Sigmoid colon (tissue), 7 donors: ENCODE measurements at places on chromosomes 4 and X.

GRCh38 chr4:111014537-111014936 is 391.7 kb upstream of the PITX2 start:
- no peak for DNase-seq

- no peak for DNase-seq
These were observed 16.6 kb downstream of the PGRMC1 start for GRCh38 chrX:119252716-119253115.

GRCh38 chrX:141652286-141652685 is 46.3 kb downstream of the SPANXD start:
- DNase-seq: no peak

DNA sequence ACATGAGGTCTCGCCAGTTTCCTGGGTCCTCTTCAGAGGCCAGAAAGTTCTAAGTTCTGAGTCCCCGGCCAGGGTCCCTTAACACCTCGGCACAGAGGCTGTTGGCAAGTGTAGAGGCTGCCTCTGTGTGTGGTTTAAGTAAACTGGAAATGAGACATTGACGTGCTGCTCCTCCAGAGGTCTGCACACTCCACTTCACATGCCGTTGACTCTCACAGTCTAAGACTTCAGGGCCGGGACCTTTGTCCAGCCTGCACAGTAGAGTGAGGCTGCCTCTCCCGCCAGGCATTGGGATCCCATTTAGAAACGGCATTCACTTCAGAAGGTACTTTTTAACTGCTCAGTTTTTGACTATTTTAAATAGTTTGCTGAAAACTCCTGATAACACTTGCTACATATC is 10.6 kb upstream of the TADA2B start:
- DNase-seq: no peak

DNA sequence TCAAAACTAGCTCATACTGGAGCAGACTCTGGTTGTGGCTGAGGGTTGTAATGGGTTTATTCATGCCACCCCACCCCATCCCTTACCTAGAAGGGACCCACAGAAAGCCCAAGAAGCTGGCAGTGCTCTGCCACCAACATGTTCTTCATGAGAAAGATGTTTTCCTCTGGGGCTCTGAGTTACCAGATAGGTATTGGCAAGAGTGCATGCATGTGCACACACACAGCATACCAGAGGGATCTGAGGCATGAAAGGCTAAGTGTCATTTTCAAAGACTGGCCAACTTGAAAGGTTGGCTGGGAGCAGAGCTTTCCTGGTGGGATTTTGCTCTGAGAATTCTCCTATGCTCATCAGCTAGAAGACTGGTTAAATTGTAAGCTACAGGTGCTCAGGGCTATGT is 65.2 kb downstream of the PHOX2B start:
- no peak for DNase-seq

DNA sequence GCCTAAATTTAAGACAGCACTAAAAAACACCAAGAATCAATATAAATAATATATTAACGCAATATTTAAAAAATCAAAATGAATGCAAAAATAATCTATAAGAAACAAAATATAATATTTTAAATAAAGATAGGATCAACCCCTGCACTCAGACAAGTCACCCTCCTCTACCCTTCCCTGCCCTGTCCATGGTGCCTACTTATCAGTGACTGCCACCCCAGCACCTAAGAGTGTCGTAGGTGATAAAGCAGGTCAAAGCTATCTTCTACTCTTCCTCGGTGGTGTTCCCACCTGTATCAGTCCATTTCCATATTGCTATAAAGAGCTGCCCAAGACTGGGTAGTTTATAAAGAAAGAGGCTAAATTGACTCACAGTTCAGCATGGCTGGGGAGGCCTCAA is 251.9 kb downstream of the STIM2 start:
- DNase-seq: no peak

- no peak for DNase-seq
These were observed 81.9 kb upstream of the HPGD start for GRCh38 chr4:174604198-174604597.

DNA sequence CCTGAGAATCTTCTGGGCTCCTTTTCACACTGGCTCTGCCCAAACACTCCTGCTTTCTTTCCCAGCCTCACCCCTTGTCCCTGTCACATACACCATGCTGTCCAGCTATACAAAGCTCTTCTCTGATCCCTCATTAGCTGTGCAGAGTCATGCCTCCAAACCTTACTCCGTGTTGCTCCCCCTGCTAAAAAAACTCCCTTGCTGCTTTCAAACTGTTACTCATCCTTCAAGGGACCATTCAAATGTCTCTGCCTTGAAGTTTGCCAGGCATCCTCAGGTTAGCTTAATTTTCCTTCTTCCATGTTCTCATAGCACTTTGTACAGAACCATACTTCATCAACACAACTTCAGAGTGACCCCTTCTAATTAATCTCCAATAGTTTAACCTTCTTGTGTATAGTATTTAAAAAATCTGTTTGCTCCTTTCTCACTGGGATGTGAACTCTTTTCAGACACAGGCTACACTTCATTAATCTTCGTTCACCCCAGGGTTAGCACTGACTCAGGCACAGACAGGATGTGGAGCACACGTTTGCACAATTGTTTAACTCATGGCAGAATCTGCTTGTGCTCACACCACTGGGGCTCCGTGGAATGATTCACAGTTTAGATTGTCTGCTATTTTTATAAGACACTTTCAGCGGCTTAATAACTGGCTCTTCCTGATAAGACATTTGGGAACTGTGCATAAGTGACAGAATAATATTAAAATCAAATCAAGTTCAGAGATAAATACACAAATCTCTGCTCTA is 21.4 kb upstream of the SEL1L3 start:
- no peak for DNase-seq

DNA sequence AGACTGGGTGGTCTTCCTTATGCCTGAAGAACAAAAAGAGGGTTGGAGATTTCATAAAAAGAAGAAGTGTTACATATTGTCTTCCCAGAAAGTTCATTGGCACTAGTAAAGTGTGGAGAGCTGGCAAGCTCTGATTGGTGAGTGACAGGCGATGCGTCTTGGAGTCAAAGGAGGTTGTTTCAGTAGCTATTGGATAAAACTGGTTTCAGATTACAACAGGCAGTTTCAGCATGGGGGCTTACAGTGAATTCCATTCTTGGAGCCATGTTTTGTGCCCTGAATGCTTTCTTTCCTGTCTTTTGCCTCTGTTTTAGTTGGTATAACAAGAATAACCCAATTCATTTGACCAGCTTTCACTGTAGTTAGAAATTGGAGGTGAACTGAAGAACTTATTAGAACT is 750.5 kb downstream of the ADGRL3 start:
- DNase-seq: no peak

GRCh38 chrX:111254896-111255693 is 15.2 kb downstream of the CAPN6 start:
- DNase-seq: no peak

DNA sequence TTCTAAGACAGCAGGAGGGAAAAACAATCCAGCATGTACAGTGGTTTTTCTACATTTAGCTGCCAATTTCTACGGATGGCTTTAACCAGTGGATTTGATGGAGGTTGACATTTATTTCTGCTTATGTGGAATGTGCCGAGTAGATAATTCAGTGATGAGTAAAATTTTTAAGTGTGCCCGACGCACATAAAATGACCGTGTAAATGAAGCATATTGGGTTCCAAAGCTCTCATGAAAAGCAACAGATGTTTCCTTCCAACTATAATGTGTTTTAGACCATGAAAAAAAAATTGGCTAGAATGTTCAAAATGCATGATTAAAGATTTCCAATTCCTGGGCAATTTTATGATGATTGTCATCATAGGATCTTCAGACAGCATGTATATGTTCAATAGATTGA is 14.1 kb downstream of the INPP4B start:
- no peak for DNase-seq

DNA sequence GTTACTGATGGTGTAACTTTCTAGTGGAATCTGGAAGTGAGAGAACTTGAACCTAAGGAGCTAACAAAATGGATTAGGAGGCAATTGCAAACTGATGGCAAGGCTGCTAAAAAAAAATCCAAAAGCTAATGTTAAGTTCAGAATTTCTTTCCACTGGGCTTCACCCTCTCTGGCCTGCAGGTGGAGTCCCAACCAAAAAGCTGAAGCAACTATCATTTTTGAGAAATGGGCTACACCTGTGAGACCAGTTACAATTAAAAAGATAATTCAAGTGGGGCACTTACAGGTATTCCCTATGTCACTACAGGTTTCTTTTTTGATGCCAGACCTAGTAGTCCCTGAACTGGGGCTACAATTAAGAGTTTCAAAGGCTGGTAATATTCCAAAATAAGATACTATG is 142.1 kb upstream of the FTHL17 start:
- DNase-seq: no peak

DNA sequence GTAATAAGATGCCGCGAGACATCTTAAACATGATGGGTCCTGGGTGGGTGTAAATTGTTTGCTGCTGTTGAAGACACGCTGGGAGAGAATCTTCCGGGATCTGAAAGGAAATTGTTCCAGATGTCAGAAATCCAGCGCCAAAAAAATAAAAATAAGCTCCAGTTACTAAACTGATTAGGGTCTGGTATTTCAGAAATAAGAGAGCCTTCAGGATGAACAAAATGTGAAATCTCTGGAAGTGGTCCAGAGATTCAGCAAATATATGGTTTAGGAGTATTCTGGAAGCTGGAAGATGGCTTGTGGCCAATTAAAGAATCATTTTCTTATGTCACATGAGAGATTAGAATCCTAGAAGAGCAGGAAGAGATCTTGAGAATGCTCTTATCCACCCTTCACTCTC is 75.8 kb upstream of the NHS start:
- DNase-seq: no peak

GRCh38 chrX:107589243-107589642 is 39.1 kb upstream of the PRPS1 start:
- DNase-seq: no peak

DNA sequence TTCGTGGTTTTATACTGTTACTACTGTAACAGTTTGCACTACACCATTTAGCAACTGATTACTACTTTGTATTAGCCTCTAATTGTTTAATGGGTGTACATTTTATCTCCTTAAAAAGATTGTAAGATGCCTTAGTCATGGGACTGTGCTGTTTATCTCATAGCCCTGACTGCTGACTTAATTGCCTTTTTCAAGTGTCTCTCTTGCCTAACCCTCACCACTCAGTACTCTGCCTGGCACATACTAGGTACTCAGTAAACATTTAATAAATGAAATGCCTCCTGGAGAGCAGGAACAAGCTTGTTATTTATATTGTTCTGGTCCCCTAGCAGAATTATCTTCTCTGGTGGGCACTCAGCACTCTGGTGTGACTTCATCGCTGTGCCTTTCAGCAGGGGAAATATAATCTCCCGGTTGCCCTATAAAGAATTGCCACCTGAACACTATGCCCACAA is 1.7 kb upstream of the STIM2 start:
- DNase-seq: no peak

GRCh38 chr4:176209535-176209934 is 14.2 kb upstream of the SPATA4 start:
- DNase-seq: no peak

GRCh38 chr4:61200916-61201526 is 895 bp downstream of the ADGRL3 start:
- no peak for DNase-seq

DNA sequence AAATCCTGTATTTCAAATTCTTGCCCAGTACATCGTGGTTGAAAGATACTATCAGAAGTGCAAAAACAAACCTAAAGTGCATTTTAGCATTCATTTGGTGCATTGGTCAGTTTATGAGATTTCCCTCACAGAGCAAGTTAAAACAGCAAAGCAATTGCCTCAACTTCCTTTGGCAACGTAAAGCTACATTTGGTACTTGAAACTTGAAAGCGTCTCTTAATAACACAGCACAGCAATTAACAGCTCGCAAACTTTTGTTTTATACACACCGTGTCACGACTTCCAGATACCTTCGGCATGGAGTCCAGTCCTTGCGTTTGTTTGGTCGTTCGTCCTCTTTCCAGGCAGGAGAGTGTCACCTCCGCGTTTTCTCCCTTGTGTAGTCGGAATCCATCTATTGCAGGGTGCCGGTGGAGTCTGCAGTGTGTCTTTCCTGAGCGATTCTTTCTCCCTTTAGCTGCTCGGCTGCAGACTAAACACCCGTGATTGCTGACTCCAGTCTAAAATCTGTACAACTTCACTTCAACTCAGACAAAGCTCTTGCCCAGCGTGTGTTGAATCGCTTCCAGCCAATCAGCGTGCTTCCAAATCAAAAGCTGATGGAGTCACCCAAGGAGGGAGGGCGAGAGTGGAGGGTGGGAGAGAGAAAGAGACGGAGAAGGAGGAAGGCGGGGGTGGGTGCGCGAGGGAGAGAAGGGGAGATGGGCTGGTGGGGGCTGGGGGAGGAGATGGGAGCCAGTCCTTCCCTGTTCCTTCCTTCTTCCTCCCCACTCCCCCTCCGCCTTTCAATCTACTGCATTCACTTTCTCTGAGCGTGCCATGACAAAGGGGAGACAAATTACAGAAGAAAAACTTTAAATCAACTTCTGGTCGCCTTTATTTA is at the start of gene PCDH18:
TSS of gene PCDH18 (minus strand) at position 509 of the 883 bp plus-strand sequence. CDS start at position 103, 406 bp downstream.
- peak; percentile 97 for DNase-seq

DNA sequence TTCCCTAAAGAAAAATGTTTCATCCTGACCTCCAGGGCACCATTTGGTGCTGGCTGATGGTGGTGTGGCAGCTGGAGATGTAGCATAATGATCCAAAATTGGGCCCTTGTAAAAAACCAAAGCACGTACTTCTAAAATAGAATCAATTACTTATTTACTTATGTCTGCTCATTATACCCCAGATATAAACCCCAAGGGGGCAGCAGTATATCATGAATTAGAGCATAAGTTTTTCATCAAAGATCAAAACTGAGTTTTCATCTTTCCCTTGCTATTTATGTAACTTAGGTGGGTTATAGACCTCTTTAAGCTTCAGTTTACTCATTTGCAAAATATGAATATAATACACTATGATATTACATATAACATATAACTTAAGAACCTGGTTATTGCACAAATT is 241.1 kb downstream of the TACR3 start:
- no peak for DNase-seq

- no peak for DNase-seq
These were observed 100.8 kb upstream of the SORBS2 start for GRCh38 chr4:185912779-185913178.

DNA sequence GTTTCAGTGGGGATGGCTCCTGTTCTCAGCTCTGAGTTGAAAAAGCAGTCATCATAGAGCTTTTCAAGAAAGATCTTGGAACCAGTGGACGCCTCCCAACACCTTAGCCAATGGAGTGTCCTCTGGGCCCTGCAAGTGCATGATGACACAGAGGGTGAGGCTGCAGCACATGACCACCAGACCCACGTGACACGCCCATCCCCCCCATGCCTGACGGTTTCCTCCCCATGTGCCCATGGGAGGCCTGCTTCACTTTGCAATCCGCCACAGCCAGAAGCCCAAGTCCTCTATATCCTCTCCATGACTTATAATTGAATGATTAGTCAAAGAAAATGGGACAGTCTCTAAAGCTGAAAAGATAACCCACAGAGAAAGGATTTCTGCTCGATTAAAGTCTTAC is 187.0 kb downstream of the AFAP1 start:
- DNase-seq: no peak

GRCh38 chr4:117700111-117700892 is 334.0 kb upstream of the NDST3 start:
- no peak for DNase-seq
